Esophagus squamous epithelium (tissue), 5 donors: ENCODE measurements at places on chromosomes 6 and 20.

GRCh38 chr6:22353101-22353500 is 56.3 kb upstream of the PRL start:
- no peak for DNase-seq

- DNase-seq, result no peak
These were observed 193.9 kb downstream of the ZNF217 start for GRCh38 chr20:53399592-53400335.

DNA sequence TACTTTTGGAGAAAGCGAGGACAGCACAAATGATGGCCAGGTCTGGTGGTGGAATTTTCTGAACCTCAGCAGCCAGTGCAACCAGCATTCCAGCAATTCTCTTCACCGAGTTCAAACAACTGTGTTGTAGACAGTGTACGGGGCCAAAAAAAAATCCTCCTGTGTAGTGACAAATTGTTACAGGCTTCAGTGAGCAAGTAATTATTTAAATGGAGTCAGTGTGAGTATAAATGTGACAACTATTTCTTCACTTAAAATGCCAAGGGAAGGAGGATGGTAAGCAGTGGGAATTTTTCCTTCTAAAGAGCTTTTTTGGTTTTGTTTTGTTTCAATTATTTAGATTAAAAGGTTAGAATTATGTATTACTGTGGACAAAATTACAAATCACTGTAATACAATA is 154.1 kb downstream of the TMEM242 start:
- no peak for DNase-seq

GRCh38 chr6:157133856-157134255 is 189.5 kb downstream of the TMEM242 start:
- no peak for DNase-seq

- DNase-seq, result no peak
These were observed 137.5 kb downstream of the UNC5CL start for GRCh38 chr6:40901322-40902055.

DNA sequence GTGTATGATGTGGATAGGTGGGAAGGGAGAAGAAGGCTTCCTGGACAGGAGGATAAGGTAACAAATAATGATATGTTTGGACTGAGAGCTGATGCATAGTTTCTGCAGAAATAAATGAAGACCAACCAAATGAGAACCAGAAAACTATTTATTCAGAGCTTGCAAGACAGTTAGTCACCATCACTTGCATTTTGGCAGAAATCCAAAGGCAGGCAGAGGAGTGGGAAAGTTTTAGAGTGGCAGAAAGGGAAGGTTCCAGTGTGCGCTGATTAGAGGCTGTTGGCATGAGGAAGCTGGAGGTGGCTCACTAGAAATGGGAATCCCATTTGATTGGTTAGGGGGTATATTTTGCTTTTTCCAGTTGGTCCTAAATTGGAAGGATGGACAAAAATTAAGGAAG is 13.0 kb upstream of the F13A1 start:
- DNase-seq, result no peak

GRCh38 chr6:122494665-122495272 is 23.2 kb upstream of the SERINC1 start:
- DNase-seq, result no peak

DNA sequence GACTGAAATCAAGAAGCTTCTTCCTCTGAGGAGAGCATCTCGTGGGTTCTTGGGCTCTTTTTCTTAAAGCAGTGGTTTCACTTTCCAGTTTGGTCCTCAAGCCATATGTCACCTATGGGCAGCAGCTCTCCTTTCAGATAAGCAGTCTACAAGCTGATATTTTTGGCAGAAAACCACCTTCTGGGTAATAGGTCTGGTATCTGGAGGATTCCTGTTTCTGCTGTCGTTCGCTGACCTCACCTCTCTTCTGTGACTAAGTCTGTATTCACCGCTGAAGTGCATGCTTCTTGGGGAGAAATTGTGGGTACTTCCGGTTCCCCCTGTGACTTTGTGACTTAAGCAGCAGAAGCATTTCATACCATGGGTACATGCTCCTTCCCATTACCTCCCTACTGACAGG is 193.6 kb downstream of the EDN1 start:
- no peak for DNase-seq

GRCh38 chr6:148342350-148343046 is at the start of gene SASH1:
Gene SASH1 (plus strand): TSS chr6:148342838. CDS start chr6:148343068, 230 bp downstream.
- DNase-seq, result no peak

DNA sequence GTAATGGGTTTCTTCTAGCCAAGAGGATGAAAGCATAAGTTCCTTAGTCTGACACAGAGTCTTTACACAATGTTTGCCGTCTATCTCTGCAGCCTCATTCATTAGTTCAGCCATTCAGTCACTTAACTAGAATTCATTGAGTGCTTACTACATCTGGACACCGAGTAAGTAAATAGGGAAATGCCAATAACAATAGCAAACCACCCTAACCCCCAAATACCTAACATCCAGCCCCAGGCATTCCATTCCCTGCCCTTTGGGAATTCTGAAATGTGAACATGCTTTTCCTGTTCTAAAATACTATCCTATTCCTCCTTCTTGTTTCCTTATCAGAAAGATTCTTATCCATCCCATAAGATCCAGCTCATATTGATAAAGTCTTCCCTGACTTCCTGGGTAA is 277.6 kb upstream of the RNF217 start:
- no peak for DNase-seq

GRCh38 chr6:117624869-117625481 is 22.7 kb upstream of the GOPC start:
- no peak for DNase-seq

GRCh38 chr6:91094806-91095475 is 508.1 kb upstream of the MAP3K7 start:
- no peak for DNase-seq

DNA sequence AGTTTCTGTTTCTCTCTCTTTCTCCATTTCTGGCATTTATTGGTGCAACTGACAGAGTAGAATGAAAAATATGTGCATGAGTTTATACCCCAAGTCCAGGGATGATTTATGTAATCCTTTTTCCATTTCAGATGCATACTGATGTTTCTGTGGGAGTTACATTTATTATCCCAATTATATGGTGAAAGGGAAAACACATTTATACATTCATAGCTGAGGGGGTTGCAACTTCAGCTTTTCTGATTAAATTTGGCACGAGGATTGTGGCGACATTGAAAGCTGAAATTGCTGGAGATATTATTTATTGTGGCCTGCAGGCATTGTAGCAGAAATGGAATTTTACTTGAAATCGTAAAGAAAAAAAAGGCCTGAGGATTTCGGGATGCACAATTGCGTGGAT is 31.5 kb upstream of the FNDC1 start:
- no peak for DNase-seq

GRCh38 chr20:38121741-38122140 is 43.3 kb downstream of the TGM2 start:
- no peak for DNase-seq

DNA sequence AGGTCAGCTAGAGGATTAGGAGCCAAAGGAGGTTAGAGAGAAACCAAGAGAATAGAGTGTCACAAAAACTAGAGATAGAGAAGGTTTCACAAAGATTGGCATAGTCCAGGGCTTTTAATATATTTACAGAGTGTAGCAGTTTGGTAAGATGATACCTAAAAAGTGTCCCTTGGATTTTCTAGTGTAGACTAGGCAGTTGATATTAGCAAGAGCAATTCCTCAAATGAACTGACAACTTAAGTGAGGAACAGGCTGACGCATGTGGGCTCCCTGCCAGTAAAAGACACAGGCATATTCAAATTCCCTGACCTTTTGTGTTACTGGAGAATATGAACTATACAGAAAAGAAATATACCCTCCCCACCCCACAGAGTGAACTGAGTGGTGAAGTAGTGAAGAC is 40.1 kb downstream of the VTA1 start:
- no peak for DNase-seq

DNA sequence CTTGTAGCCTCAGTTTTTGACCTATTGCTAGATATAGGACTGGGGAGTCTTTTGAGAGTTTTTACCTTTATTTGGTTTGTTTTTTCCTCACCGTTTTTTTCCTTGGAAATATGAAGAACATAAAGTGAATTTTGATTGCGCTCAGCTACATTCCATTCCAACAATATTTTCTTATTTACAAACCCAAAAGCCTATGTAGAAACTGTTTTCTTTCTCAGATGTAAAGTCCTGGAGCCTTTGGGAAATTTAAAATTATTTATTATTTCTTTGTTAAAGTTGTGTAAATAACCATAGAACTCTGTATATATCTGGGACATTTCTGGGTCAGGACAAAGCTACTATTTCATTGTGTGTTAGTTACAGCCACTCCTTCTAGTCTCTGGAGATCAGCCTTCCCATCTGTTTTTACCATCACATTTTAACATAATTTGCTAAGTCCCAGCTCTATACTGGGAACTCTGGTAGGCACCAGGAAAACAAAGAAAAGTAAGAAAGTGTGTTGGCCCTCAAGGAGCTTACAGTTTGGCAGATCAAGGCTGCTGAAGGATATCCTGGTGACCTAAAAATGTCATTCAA is 68.8 kb downstream of the JAG1 start:
- DNase-seq, result no peak

DNA sequence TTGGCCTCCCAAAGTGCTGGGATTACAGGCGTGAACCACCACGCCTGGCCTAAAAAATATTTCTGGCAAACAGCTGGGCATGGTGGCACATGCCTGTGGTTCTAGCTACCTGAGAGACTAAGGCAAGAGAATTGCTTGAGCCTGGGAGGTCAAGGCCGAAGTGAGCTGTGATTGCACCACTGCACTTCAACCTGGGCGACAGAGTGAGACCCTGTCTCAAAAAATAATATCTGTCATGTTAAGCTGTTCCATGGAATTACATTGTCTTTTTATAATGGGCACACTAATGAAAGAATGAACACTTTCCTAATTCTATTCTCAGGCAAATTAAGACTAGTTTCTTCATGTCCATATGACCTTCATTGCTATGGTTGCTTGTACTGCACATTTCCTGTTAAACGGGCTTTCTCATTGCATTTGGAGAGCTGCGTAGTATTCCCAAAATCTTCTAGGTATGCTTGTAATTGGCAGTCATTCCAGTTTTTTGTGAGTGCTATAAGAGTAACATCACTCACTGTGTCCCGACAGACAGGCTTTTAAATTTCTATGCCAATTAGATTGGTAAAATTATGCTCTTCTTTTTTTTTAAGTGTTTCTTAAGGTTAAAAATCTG is 12.1 kb downstream of the AMD1 start:
- DNase-seq, result no peak

- DNase-seq, result no peak
These were observed 796 bp upstream of the RREB1 start for GRCh38 chr6:7106752-7107577.

DNA sequence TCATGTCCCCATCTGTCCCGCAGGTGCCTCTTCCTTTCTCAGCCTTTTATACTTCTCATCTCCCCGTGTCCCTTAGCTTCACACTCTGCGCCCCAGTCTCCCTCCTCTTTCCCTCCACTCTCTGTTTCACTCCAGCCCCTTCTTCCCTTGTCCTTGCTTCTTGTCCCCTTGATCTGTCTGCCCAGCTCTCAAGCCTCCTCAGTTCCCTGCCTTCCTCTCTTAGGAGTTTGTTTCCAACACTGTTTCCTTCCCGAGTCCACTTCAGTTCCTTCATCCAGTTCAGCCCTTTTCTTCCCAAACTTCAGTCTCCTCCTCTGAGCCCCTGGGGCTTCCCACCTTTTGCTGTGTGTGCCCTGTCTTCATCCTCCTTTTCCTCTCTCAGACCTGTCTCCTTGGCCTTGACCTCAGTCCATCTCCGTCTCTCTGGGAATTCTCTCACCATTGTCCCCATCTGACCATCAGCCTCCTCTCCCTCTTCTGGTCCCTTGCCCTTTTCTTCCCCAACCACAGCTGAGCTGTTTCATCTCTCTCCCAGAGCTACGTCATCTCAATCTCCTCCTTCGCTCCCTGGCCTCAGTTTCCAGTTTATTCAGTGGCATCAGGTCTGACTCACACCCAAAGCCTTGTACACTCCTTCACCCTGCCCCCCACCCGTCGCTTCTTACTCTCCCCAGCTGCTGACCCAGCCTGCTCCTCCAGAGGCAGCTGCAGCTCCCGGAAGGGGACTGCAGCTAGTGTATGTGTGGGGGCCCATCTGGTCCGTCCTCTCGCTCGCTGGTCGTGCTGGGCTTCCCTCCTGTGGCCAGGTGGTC is 2.7 kb upstream of the DDR1 start:
- no peak for DNase-seq

GRCh38 chr6:11318835-11319813 is 86.7 kb upstream of the NEDD9 start:
- no peak for DNase-seq

GRCh38 chr20:1827974-1828785 is 67.0 kb upstream of the SIRPA start:
- DNase-seq, result no peak
